Adrenal gland (tissue), 19 donors: ENCODE measurements at places on chromosomes 4 and X. TPM values are rescaled to one million over a fixed set of nuclear protein-coding genes. Genes with fewer than 3 reads are reported as not detected.

DNA sequence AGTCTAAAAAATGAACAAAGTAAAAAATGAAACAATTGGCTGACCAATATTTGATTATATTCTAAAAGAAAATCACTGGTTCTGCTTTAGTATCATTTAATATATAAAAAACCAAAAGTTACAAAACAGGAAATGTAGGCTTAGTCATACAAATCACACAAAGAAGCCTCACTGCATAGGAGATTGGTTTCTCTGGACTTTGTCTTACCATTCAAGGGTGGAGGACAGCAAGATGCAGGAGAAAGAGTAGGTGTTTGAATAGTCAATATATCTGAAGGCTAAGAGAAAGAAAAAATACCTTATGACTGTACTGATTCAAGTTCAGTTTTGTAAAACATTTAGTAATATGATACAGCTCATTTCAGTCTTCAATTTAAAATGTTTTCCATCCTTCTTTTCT is 28.6 kb upstream of the TAF9B start:
- no peak for DNase-seq

GRCh38 chr4:124209211-124209610 is 503.3 kb downstream of the ANKRD50 start:
- no peak for DNase-seq

The PNCK gene
- not detected for total RNA-seq

The OFD1 gene
- 18.8 TPM for total RNA-seq

The SLC49A3 gene
- total RNA-seq: 10.0 TPM

- DNase-seq: no peak
Observed at GRCh38 chr4:82419451-82419850, 10.8 kb downstream of the HNRNPDL start.

GRCh38 chr4:61003301-61003700 is 196.8 kb upstream of the ADGRL3 start:
- no peak for DNase-seq

- no peak for DNase-seq
Observed at GRCh38 chr4:85829276-85830051, 354.5 kb downstream of the ARHGAP24 start.

The CCNB3 gene
- 0.55 TPM for total RNA-seq

DNA sequence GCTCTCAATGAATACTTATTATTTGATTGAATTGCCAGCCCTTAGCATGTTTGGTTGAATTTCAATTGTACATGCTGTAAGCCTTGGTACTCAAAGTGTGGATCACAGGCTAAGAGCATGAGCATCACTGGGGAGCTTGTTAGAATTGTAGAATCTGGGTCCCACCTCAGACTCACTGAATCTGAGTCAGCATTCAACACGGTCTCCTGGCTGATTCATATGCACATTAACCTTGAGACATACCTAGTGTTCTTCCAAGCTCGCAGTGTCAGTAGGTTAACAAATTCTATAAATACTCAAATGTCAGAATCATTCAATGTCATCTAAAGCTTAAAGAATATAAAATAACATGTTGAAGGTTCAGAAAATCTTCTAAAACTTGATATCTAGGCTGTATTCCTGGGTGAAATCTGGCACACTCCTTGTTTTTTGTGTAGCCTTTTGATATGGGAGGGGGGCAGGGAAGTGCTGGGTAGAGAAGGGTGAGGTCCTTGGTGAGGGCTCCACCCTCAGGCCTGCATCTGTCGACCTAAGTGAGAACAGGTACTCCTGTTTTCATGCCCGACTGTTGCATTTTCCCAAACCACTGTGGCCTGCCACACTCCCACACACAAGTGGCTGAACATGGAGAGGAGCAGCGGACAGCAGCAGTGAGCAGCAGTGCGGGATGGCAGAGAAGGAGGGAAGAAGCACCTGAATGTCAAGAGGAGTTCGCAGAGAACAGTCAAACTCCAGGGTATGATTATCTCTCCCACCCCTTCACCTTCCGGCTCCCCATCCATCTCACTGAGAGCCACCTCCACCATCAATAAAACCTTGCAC is 529.6 kb upstream of the IGFBP7 start:
- DNase-seq: no peak
